ENCODE measurements at places on chromosomes 13 and 19.
A peak's percentile ranks its signal among the peaks of the same experiment; 100 is the strongest.

- no peak for DNase-seq
Observed at GRCh38 chr13:91368101-91368500, 20.6 kb downstream of the MIR17HG start.

GRCh38 chr19:33960566-33960965, 163.9 kb downstream of the KCTD15 start:
- no peak for DNase-seq

GRCh38 chr19:29467824-29468401, 57.9 kb upstream of the VSTM2B start:
- peak; percentile 30 for DNase-seq

GRCh38 chr13:72437458-72437857, 290.0 kb downstream of the MZT1 start:
- no peak for DNase-seq

DNA sequence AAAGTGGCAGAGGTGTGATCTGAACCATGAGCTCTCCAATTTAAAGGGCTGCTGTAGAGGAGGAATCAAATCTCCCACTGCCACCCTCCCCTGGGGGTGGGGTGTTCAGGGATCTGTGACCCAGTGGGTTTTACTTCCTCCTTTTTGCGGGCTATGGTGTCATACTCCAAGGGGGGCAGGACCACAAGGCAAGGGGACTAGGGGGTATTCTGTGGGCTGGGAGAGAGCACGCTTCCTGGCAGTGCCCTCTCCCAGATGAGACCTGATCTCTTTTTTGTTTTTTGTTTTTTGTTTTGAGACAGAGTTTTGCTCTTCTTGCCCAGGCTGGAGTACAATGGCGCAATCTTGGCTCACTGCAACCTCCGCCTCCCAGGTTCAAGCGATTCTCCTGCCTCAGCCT, 10.3 kb downstream of the PLD3 start:
- DNase-seq, result no peak

GRCh38 chr13:41639955-41640780, 182.8 kb downstream of the RGCC start:
- DNase-seq, result peak; percentile 32

DNA sequence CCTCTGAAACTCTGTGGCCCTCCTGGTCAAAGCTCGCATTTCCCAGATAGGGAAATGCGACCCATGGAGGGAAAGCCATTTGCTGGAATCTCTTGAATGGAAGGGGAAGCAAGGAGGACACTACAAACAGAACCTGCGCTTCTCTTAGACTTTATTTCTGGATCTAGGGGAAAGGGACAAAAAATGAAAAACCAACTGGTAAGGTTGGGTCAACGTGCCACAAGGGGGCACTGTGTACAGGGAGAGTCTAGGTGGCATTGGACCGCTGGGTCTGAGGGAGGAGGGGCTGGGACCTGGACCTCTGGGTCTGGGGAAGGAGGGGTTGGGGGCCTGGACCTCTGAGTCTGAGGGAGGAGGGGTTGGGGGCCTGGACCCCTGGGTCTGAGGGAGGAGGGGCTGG, 5.0 kb downstream of the KLK4 start:
- DNase-seq, result peak; percentile 47

- DNase-seq, result no peak
Observed at GRCh38 chr19:37217480-37217774, 587 bp upstream of the ZNF383 start.

GRCh38 chr19:21147540-21147939, 5.7 kb downstream of the ZNF431 start:
- no peak for DNase-seq

- peak; percentile 87 for DNase-seq
Observed at GRCh38 chr13:100533588-100534041, 55.0 kb downstream of the GGACT start.

- DNase-seq, result no peak
Observed at GRCh38 chr19:36201684-36202083, 12.8 kb downstream of the ZNF565 start.

GRCh38 chr13:65633806-65634205, 1596.3 kb downstream of the PCDH9 start:
- DNase-seq, result no peak

GRCh38 chr19:40542202-40542859, 34.3 kb upstream of the SHKBP1 start:
- no peak for DNase-seq

DNA sequence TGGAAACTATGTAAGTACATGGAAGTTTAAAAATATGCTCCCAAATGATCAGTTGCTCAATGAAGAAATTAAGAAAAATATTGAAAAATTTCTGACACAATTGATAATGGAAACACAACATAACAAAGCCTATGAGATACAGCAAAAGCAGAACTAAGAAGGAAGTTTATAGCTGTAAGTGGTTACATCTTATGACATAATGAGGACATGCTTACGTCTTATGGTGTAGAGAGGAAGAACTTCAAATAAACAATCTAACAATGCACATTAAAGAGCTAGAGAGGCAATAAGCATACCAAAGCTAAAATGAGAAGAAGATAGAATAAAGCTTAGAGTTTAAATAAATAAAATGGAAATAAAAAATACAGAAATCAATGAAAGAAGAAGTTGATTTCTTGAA, 50.0 kb upstream of the CEACAM21 start:
- no peak for DNase-seq

GRCh38 chr19:37867831-37868230, 38.6 kb downstream of the WDR87 start:
- no peak for DNase-seq

GRCh38 chr13:74009100-74009668, 125.0 kb downstream of the KLF12 start:
- DNase-seq, result no peak

DNA sequence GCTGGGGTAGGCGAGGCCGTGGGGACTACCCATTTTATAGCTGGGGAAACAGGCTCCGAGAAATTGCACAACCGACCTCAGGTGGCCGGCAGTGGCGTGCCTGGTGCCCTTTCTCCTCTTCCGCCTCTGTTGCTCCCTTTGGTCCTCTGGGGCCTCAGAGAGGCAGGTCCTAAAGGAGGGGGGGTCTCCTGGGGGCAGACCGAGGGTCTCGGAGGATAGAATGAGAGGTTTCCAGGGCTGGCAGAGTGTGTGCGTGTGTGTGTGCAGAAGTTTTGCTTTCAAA, 11.3 kb downstream of the STX10 start:
- DNase-seq, result no peak

DNA sequence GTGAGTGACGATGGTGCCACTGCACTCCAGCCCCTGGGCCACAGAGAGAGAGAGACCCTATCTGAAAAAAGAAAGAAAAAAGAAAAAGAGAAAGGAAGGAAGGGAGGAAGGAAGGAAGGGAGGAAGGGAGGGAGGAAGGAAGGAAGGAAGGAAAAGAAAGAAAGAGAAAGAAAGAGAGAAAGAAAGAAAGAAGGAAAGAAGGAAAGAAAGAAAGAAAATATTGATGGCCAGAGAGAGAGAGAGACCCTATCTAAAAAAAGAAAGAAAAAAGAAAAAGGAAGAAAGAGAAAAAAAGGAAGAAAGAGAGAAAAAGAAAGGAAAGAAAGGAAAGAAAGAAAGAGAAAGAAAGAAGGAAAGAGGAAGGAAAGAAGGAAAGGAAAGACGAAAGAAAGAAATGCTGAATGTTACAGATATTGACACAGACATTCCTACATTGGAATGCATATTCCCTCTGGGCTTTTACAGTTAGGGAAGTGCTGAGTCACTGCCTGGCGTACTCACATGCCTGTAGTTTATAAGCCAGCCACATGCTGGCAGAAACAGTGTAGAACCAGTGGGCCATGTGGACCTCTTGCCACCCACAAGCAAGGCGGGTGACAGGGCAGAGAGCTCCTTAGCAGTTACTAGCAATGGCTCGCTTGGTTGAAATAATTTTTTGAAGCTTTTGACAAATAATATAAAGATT, 34.6 kb upstream of the SLC46A3 start:
- no peak for DNase-seq

DNA sequence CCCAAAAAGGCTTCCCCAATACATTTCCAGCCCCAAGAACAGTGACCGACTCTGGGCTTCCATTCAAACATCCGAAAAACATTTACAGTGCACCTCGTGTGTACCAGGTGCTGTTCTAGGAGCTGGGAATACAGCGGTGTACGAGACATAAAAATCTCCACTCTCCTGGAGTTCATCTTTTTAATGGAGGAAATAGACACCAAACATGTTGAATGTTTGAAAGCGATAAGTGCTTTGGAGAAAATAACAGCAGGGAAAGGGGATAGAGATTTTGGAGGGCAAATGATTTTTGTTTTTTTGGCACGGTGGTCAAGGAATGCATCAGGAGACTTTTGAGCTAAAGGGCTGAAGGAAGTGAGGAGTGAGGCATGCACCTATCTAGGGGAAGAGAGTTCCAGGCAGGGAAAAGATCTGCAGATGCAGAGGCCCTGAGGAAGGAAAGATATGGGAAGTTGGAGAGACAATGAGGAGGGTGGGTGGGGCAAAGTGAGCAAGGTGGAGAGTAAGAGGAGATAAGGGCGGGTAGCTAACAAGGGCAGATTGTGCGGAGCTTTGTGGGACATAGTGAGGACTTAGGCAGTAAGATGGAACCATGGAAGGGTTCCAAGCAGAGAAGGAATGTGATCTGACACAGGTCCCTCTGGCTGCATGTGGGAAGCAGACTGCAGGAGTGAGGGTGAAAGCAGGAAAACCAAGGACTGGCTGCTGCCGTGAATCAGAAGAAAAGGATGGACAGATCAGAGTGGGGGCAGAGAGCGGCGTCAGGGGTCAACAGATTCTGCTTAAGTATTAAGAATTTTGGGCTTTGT, 703 bp upstream of the FBL start:
- DNase-seq, result peak; percentile 25

GRCh38 chr19:33290082-33290815, 12.1 kb downstream of the CEBPA start:
- no peak for DNase-seq

DNA sequence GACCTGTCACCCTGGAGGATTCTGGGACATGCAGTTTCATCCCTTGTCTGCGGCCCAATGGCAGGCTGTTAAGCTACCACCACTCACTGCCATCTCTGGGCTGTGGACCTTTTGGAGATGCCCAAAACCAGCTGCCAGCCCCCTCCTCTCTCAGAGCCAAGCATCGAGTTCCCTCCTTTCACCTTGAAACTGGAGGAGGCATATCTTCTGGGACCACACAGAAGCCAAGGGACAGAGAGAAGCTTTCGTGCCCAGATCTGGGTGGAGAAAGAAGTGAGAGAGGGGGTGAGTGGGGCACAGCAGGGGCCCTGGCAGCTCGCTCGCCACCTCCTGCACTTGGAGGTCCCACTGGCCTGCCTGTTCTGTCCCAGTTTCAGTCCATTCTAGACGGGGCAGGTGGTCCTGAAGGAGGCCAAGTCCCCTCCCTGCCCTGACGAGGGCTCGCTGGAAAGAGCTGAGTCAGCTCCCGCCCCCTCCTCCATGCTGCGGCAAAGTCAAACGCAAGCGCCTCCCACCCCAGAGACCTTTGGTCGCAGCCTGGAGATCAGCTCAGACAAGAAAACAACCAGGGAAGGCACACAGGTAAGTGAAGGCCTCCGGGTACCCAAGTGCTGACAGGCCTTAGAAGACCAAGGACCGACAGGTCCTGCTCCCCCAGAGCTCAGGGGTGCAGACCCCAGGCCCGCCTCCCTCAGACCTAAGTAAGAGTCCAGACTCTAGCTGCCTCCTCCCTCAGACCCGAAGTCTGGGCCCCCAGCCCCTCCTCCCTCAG, 3.8 kb downstream of the BCAT2 start:
- DNase-seq, result no peak

GRCh38 chr19:15587663-15588062, 27.4 kb upstream of the CYP4F8 start:
- no peak for DNase-seq

GRCh38 chr13:22055259-22055658, 384.4 kb downstream of the FGF9 start:
- DNase-seq, result no peak

All from NCI-H146 (cell line).